ENCODE measurements at places on chromosomes 7 and 10.

DNA sequence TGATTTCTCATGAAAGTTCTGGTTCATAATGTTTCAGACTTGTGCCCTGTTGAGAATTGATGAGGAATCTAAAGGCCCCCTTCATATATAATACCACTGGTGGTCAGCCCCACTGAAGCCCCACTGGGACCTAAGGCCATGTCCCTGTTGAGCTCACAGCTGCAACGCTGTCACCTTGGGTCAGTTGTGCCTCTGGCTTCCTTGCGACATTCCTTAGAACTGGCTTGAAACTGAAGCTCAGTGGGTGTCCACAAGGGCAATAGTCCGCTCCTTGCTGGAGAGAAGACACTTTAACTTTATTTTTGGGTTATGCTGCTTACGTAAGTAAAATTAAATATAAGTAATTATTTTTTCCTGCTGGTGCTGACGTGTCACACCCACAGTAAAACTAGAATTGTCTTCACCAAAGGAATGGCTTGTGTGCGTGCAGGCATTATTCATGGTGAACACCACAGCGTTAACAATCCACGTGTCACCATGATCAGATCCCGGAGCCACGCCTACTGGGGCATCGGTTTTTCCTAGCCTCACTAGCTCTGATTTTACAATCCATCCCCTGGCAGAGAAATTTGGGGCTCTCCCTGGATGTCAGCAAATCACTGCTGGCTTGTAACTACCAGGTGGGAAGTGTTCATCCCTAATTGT, 66.5 kb downstream of the BICC1 start:
- no peak for DNase-seq

- peak; percentile 46 for DNase-seq
Observed at GRCh38 chr7:116952635-116953371, 498 bp upstream of the ST7 start.

GRCh38 chr7:119197172-119197876, 972.8 kb downstream of the ANKRD7 start:
- no peak for DNase-seq

- DNase-seq: no peak
Observed at GRCh38 chr7:106062521-106062931, 49.6 kb downstream of the SYPL1 start.

- no peak for DNase-seq
Observed at GRCh38 chr7:91353848-91354247, 89.6 kb downstream of the FZD1 start.

GRCh38 chr7:47795631-47796030, 152.6 kb downstream of the PKD1L1 start:
- DNase-seq: no peak

- no peak for DNase-seq
Observed at GRCh38 chr10:110151467-110151866, 55.9 kb upstream of the MXI1 start.

DNA sequence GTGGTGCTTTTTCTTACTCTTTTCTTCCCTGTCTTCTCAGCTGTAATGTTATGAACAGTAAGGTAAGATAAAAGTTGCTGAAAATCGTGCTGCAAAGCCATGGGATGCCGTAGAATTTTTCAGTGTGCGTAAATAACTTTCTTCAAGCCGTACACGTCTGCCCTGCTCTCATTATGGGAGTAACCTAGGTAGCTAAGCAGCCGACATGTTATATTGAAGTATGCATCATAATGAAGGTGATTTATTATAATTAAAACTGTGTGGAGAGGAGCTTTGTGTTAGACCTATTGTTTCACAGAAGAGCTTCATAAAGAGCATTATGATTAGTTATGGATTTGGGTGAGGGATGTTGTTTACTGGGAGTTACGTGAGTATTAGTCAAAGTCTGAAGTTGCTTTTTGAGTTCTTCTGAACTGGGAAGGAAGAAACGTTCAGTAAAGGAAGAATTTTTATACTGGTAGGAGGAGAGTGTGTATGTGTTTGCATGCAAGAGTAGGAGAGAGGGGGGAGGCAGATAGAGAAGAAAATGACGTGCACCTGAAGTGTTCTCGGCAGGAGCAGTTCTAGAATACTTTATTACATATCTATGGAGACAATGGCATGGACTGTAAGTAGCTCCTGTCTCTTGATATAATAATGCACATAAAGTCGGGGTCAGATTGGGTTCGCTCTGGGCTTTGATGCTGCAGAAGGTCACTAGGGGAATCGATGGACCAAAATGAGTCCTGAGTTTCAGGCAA, 56.3 kb downstream of the POU6F2 start:
- no peak for DNase-seq

DNA sequence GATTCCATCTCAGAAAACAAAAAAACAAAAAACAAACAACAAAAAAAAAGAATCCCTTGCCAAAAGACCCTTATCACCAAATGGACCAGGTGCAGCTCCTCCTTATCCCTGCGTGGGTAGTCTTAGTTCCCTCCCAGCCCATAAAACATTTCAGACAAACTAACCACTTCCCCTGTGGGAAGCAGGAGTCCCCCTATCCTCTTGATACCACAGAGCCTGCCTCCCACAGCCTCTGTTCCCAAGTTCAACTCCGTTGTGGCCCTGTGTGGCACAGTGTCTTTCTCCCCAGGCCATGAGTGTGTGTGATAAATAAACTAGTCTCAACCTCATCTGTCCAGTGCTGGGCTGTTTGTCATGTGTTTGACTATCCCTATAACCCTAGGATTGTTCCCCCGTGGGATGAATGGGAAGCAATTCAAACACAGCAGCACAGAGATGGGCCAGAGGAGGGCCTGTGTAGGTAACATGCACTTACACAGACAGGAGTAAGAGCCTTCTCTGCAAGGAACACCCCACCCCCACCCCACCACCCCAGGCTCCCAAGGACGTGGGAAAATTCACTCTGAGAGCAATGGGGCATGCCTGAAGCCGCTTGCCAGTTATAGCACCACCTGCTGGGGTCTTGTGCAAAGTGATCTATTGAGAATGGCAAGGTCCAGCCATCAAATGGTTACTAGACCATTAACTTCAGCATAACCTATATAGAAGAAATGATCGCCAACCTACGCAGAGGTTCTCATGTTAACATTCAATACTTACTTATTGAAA, 147.1 kb upstream of the GHITM start:
- peak; percentile 49 for DNase-seq
